ENCODE measurements at places on chromosomes 4 and X.
A peak's percentile ranks its signal among the peaks of the same experiment; 100 is the strongest.

- DNase-seq = no peak
Observed at GRCh38 chr4:80566203-80566872, 230.8 kb downstream of the CFAP299 start.

DNA sequence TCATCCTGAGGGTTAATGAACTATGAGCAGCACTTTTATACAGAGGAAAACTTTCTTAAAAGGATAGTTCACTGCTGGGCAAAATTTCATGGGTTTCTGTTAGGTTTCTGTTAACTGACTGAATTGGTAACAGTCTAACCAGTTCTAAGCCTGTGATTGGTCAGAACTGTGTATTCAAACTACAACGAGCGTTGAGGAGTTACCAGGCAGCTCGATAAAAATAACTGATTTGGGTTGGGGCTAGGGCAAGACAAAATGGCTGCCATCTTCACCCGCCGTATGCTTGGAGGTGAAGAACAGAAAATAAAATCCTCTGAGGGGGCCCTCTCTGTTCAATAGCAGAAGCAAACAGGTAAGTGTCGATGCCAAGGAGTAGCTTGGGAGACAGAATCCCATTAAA is 22.0 kb downstream of the FAM133A start:
- DNase-seq = no peak

GRCh38 chr4:99664716-99665115 is 7.1 kb upstream of the C4orf54 start:
- DNase-seq = no peak

DNA sequence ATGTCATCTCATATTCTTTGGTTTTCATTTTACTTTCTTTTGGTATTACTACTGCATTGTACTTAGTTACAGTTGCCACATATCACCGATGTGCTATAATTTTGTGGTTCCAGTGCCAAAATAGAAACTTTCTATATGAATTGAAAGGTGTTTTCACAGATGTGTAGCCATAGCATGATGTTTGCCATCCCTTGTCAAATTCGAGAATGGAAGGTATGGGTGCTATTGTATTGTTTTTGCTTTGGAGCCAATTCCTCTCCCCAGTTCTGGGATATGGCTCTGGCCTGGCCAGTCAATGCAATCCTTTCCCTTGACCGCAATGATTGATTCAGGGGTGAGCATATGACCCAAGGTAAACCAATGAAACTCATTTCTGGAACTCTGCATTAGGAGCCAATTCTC is 86.2 kb upstream of the RPS6KA3 start:
- no peak for DNase-seq

GRCh38 chrX:1598021-1598875 is 6.8 kb downstream of the AKAP17A start:
- no peak for DNase-seq

DNA sequence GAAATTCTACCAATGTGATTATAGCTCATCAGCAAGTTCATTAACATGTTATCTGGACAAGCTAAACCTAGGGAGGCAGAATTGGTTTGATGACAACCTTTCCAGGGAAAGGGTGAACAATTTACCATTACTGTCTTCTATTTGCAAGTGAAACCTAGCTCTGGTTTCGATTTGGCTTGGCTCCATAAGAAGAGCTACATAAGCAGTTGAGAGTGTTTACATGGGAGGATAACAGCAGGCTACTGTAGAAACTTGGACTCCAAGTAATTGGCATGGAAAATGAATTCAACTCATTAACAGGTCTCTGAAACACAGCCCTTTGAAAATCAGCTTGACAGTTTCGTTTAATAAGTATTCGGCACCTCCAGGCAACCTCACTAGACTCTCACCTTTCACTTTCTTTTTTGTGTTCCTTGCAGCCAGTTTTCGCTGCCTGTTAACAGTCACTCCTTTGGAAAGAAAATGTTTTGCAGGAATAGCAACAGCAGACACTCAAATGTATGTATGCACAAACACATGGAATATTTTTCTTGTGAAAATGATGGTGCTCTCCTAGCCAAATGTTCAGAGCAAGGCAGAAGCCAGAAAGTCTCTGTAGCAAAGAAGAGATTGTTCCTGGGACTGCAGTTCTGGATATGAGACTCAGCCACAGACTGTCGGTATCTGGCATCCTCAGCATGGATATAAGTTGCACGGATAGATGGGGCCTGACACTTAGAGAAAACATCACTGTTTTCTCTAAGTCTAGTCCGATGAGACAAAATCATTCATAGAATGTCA is 27.5 kb downstream of the POU3F4 start:
- DNase-seq = peak; percentile 1

GRCh38 chrX:75522565-75523431 is at the start of gene ZDHHC15:
Gene ZDHHC15 (minus strand): TSS chrX:75523037. CDS start chrX:75523024, 13 bp downstream.
- peak; percentile 30 for DNase-seq

GRCh38 chr4:179095585-179096221 is 1653.5 kb upstream of the AGA start:
- DNase-seq = no peak

- DNase-seq = no peak
Observed at GRCh38 chr4:6257247-6258025, 12.2 kb upstream of the WFS1 start.

DNA sequence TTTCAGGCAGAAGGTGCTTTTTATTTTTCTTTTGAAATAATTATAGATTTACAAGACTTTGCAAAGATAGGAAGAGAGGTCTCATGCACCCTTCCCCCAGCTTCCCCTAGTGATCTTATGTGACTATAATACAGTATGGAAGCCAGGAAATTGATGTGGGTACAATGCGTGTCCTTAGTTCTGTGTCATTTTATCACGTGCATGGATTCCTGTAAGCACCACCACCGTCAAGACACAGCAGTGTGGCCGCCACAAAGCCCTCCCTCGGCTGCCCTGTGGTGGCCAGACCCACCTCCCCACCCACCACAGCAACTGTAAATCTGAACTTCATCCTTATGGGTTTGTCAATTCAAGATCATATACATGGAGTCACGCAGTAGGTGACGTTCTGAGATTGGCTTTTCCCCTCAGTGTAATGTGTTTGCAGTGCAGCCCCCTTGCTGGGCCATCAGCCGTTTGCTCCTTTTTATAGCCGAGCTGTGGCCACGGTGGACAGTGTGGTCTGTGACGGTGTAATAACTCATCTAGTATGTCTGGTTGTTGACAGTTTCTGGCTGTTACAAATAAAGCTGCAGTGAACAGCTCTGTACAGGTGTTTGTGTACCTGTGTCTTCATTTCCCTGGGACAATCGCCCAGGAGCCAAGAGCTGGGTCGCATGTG is 10.9 kb upstream of the HTRA3 start:
- no peak for DNase-seq

DNA sequence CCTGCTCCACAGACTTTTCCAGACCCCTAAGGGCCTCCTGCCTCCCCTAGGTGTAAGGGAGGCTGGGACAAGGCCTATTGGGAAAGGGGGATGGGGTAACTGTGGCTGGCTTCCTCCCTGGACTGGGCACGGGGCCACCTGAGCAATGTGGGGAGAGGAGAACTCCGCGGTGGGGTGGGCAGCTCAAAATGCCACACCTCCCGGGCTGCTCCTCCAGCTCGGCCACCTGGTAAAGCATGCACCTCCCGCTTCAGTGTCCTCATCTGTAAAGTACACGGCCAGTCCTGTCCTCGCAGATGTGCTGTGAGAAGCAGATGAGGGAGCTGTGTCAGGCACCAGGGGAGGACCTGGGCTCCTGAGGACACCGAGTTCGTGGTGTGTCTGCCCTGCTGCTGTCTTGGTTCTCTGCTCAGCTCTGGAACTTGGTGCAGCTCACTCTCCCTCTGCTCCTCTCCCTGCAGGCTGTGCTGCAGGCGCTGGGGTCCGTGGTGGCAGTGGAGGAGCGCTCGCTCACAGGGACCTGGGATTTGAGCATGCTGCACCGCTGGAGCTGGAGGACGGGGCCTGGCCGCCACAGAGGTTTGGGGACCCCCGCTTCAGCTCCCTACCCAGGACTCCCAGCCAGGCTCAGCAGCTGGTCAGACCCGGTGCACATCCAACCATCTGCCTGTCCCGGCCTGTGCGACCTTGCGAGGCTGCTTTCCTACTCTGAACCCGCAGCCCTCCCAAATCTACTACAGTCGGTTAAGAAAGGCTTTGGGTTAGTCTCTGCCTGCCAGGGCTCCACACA is 20.8 kb upstream of the MRFAP1 start:
- DNase-seq = no peak

GRCh38 chrX:151402719-151403390 is 5.8 kb downstream of the VMA21 start:
- DNase-seq = no peak

DNA sequence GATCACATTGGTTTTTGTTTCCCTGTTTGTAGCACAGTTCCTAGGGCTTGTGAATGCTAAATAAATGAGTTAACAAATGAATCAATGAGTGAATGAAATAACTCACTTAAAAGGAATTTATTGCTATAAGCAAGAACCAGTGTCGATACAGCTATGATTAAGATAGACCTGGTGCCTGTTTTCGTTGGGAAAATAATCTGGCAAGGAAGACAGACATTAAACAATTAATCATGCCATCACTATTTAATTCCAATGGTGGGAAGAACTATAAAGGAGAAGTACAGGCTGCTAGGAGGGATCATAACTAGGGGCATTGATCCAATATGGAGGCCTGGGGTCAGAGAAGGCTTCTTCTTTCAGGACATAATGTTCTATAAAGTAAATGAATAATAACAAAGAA is 4.5 kb upstream of the CBR4 start:
- DNase-seq = no peak

DNA sequence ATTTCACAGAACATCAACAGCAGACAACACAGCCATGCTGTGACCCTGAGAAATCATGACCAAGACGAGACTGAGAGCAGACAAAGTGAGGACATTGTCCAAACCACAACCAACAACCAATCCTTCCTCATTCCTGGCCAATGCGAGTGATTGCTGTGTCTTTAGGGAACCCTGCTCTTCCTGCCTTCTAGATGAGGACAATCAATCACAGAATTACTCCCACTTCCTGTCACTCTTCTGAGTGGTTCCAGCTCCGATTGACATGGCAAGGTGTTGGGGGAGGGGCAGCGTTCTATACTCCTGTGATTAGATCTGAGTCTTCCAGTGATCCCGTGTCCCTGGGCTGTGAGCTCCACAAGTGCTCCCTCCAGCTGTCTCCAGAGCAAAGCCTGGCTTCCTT is 227.8 kb downstream of the STIM2 start:
- no peak for DNase-seq

GRCh38 chr4:69773484-69773883 is 13.1 kb upstream of the SULT1B1 start:
- DNase-seq = no peak

DNA sequence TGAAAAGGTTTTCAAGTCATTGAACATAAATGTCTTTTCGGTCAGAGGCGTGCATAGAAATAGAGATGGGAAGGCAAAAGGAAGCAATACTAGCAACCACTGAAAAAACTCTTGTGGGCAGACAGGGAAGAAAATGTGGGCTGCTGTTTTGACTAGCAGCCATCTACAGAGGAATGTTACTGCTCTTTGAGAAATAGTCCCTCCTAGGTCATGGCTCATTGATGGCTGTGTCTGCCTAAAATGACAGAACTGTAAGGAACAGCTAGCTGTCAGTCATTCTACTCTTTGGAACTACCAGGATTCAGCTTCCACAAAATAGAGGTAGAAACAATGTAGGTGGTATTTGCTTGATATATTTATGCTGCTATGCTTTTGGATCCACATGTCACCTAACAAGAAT is 26.9 kb upstream of the TMPRSS11B start:
- no peak for DNase-seq

GRCh38 chrX:126770179-126770578 is 49.4 kb upstream of the PRR32 start:
- DNase-seq = no peak

DNA sequence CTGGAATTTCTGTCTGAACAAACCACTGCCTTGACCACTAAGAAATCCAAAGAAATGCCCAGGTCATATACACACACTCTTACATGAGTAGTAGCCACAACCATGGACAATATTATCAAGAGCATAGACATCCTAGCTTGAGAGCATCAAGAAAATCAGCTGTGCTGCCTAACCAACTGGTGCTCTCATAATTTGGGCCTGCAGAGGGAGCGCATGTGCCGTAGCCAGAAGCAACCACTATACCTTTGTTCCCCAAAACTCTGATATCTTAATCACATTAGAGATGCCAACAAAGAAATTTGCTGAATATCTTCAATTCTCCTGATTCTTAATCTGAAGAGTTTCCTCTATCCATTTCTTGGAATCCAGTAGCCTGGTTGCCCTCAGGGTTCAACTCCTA is 163.6 kb downstream of the ZNF674 start:
- peak; percentile 20 for DNase-seq

GRCh38 chr4:8590546-8590880 is 2.1 kb upstream of the CPZ start:
- DNase-seq = no peak

GRCh38 chrX:153848325-153848724 is 18.0 kb upstream of the PDZD4 start:
- DNase-seq = no peak

DNA sequence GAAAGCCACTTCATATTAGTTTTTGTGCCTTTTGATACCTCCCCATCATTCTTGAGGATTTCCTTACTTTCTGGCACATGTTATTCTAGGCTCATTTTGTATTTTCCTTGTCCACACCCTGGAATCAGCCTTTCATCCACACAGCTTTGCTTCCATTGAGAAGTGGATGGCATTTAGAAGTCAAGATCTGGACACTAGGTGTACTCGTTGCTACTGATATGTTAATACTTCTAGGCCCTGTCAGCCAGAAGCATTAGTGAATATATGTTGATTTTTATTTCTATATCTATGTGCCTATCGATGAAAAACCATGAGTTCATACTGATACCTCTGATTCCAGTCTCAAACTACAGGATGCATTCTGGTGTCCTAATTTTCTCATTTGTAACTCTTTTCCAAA is 73.2 kb downstream of the ARHGAP24 start:
- no peak for DNase-seq

DNA sequence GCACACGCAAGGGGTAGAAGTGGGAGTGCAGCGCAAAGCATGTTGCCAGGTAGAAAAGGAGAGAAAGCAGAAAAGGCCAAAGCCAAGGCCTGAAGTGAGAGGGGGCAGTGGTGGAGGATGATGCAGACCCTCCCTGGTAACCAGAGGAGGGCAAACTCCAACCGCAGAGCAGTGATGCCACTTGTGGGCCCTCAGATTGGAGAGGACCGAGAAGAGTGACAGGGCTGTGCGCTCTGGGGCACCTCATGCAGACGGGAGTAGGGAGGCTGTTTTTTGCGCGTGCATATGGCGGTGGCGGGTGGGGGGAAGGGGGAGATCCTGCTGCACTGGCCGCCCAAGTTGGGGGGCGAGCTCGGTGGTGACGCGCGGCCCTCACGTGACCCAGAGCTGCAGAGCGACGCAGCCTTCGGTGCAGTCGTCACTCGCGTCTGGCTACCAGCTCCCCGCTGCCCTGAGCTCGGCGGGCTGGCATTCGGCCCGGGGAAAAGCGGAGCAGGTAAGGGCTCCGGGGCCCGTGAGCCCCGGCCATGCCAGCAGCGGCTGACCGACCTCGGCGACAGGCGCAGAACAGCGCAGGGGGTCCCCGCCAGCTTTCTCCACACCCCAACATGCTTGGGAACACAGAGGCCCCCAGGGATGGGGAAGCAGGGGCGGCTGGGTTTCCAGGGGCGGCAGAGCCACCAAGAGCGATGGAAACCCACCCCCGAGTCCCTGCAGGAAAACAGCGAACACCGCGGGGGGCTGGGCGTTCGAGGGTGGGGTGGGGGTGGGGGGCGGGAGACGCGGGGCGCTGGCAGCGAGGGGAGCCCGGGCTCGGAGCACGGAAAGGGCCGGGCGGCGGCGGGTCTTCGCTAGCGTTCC is at the start of gene BEX3:
Gene BEX3 (plus strand): TSS at position 421 of the 861 bp plus-strand sequence. CDS start 984 bp downstream, outside the sequence.
- DNase-seq = peak; percentile 20
